ENCODE measurements at places on chromosomes 1 and 21. TPM values are rescaled to one million over a fixed set of nuclear protein-coding genes. Genes with fewer than 3 reads are reported as not detected.

DNA sequence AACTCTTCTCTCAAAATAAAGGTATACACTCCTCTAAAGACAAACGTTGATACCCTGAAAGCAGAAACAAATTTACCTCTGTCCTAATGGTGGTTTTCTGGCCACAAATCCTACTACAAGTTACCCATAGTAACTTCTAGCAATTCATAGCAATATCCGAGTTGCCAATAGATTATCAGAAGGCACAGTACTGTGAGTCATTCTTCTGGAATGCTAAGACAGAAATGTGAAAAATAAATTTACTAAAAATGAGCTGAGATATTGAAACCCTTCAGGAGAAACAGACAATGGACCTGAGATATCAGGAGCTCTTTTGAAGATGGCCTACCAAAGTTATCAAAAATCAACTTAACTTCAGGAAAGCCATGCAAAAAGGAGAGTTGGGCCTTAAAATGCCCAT lies 715.0 kb upstream of the ADAMTS5 start:
- no peak overlapping the region for H3K4me3 ChIP-seq
- no peaks in the 10 kb centered on the region for H3K4me1 ChIP-seq
- DNase-seq = no peak
- no peak overlapping the region for H3K27ac ChIP-seq
- H3K27me3 ChIP-seq = no peaks in the 10 kb centered on the region
- no peaks in the 10 kb centered on the region for H3K36me3 ChIP-seq

- no peak overlapping the region for H3K27ac ChIP-seq
- peaks cover 7% of the 10 kb centered on the region for H3K4me1 ChIP-seq
- H3K4me3 ChIP-seq = no peak overlapping the region
- H3K27me3 ChIP-seq = no peaks in the 10 kb centered on the region
These were observed 34.9 kb downstream of the ECE1 start for GRCh38 chr1:21255284-21255942.

GRCh38 chr21:30332681-30333080 lies 4.8 kb downstream of the KRTAP27-1 start:
- H3K36me3 ChIP-seq = no peaks in the 10 kb centered on the region
- no peak for DNase-seq
- no peaks in the 10 kb centered on the region for H3K27me3 ChIP-seq
- H3K4me1 ChIP-seq = no peaks in the 10 kb centered on the region

DNA sequence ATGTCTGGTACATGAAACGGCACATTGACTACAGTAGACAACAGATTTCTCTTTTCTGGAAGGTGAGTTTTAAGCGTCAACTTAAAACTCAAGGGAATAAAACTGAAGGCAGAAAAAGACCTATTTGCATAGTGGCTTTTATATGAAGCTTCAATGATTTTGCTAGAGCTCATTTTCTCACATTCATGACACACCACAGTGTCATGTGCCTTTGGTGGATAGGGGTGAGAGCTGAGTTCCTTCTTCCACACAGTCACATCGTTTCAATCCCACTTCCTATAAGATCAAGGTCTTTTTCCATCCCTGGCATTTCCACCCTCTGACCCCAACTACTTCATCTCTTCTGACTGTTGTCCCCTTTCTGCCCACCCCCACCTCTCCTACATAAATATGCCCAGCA lies 31.0 kb downstream of the IL12RB2 start:
- peaks cover 60% of the 10 kb centered on the region for H3K4me1 ChIP-seq
- DNase-seq = no peak
- no peak overlapping the region for H3K27ac ChIP-seq
- no peaks in the 10 kb centered on the region for H3K27me3 ChIP-seq
- peaks cover 15% of the 10 kb centered on the region for H3K36me3 ChIP-seq

MPL gene
- total RNA-seq = 0.48 TPM

CSF3R gene
- 74.9 TPM for total RNA-seq

KCNA2 gene
- 2.6 TPM for total RNA-seq

ZMYM4 gene
- total RNA-seq = 45.8 TPM
